ENCODE measurements at places on chromosomes 1 and 21.

- peak; percentile 44 for DNase-seq
These were observed 941 bp downstream of the ARNT start for GRCh38 chr1:150875197-150876118.

DNA sequence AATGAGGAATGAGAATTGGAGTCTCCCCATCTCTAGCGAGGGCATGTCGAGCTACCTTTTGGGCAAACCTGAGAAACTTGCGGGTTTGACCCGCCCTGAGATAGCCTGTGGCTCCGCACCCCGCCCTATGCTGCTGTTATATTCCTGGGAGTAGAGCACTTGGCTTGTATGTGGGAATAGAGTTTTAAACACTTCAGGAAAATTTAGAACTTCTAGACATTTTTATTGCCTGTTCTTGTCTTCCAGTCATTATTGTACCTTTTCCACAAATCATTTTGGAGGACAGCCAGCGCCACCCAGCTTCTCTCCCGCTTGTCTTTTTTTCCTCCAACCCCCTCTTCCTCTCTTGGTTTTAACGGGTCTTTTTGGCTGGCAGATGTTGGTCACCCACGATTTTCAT, 738 bp downstream of the GNPAT start:
- DNase-seq: peak; percentile 14

- no peak for DNase-seq
These were observed 14.9 kb upstream of the RAB42 start for GRCh38 chr1:28577052-28577678.

GRCh38 chr1:153832293-153832692, 57.1 kb downstream of the SLC27A3 start:
- DNase-seq: no peak

DNA sequence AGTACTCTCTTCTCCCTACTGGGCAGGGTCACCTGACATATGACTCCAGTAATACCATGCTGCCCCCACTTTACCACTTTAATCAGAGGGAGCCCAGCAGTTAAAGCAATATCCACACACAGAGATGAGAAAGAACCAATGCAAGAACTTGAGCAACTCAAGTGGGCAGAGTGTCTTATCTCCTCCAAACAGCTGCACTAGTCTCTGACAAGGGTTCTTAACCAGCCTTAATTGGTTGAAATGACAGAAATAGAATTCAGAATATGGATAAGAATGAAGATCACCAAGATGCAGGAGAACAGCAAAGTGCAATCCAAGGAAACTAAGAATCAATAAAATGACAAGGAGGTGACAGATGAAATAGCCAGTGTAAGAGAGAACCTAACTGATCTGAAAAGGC, 91.0 kb downstream of the KCNT2 start:
- DNase-seq: no peak
